ENCODE measurements at places on chromosomes 1 and 21.

- peak; percentile 50 for DNase-seq
Observed at GRCh38 chr21:26405735-26406361, 167.2 kb downstream of the CYYR1 start.

DNA sequence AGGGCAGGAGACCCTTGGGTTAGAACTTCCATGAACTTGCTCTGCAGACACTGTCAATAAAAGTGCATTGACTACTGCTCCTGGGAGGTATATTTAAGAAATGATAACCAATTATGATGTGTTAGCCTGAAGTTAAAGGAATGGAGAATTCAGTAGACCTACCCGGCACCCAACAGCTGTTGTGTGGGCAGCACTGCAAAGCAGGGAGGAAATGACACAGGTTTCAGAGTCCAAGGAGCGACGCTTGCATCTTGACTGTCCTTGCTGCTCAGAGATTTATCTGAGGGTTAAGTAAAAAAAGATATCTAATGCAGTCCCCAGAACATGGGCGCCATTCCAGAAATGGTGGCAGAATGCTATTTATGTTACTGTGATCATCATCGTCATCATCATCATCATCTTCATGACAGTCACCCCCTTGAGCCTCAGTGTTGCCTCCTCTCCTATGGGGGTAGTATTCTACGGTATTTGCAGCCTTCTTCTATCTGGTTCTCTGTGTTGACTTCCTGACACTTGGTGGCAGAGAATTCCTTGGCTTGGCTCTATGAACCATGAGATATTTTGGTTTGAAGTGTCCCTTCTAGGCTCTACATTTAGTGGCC, 225.9 kb downstream of the KAZN start:
- DNase-seq: no peak

- no peak for DNase-seq
Observed at GRCh38 chr1:1938613-1939295, 19.7 kb upstream of the TMEM52 start.

- no peak for DNase-seq
Observed at GRCh38 chr21:31865429-31865970, 7.3 kb upstream of the HUNK start.

- no peak for DNase-seq
Observed at GRCh38 chr1:35762141-35762540, 7.6 kb downstream of the CLSPN start.

DNA sequence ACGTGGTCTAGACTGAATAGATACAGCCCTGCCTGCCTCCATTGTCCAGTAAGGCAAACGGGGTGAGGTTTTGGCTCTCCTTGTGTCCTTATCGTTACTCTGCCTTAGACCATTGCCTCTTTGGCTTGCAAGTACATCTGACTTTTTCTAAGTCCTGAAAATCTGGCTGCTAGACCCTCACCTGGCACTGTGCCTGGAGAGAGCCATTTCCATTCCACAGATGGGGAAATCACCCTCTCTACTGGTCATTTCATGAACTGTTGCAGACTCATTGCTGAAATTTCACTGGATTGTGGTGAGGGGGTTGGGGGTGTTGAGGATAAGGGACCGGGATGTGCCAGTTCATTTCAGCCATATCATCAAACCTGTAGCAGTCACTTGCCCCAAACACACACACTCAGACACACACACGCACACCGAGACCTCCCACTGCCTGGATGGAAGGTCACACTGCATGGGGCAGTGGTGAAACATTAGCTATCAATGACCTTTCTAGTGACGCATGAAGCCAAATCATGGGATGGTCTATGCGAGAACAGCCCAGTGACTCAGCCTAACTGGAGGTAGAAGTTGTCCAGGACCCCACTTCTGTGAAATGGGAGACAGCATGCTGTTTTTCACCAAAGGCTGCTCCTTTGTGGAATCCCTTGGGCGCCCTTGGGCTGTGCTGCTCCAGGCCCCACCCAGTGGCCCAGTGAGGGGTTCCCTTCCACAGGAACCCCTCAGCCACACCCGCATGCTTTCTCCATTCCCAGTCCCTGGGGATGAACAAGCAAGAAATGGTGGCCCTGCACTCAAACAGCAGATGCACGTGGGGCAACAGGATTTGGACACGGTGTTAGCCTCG, 34.9 kb upstream of the VASH2 start:
- DNase-seq: no peak

- no peak for DNase-seq
Observed at GRCh38 chr1:180953291-180954004, 40.8 kb downstream of the KIAA1614 start.

GRCh38 chr1:193210996-193211395, 24.6 kb upstream of the B3GALT2 start:
- no peak for DNase-seq

DNA sequence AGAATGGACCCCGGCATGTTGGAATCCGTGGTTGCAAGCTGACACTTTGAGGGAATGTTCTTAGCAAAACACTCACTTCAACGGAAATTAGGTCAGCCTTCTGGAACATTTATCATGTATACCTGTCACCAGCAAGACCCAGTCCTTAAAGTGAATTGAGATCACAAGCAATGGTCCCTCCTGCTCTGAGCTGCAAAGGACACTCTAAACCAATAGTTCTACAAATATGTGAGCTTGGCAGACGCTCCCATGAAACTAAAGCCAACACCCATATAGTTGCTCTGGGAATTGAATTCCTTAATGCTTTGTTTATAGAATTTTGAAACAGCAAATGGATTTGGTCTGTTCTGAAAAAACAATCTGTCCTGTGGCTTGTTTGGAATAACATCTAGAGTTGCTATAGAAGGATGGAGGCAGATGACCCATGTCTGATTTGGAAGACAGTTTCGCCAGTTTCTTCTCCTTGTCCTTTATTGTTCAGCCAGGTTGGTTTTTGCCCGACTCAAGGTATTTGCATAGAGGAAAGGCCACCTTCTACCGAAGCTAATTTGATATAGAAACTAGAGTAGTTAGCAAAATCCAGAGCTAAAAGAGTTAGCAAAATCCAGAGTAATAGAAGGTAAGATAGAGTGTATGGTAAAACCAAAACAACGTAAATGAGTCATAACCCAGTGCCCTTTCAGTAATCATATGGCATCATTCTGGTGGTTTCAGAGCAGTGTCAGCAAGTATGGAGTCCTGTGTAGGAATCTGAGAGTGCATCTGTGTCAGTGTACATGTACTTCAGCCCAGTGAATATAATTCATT, 236.2 kb downstream of the NFIA start:
- DNase-seq: peak; percentile 48

DNA sequence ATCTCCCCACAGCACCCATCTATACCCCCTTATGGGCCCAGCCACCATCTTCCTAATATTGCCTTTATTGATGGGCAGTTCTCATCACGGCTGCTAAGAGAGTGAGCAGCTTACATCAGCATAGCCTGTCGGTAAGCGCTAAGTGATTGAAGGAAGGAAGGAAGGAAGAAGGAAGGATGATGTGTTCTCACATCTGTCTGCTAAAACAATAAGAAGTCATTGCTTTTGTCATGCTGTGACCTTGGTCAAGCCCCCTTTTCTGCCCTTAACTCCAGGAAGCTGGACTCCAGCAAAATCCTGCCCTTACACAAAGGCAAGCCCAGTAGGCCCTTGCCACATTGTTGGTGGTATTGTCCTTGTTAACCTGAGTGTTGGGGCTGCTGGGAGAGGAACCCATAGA, 165.0 kb downstream of the ETS2 start:
- DNase-seq: no peak

GRCh38 chr1:109838838-109839240, 71.8 kb upstream of the CSF1 start:
- peak; percentile 85 for DNase-seq

- DNase-seq: no peak
Observed at GRCh38 chr21:29238053-29238966, 60.4 kb upstream of the BACH1 start.

- no peak for DNase-seq
Observed at GRCh38 chr1:217048104-217048707, 325.0 kb upstream of the ESRRG start.

GRCh38 chr1:184272175-184272866, 114.5 kb upstream of the C1orf21 start:
- DNase-seq: peak; percentile 23

GRCh38 chr21:42308914-42309752, 6.1 kb downstream of the TFF3 start:
- no peak for DNase-seq

DNA sequence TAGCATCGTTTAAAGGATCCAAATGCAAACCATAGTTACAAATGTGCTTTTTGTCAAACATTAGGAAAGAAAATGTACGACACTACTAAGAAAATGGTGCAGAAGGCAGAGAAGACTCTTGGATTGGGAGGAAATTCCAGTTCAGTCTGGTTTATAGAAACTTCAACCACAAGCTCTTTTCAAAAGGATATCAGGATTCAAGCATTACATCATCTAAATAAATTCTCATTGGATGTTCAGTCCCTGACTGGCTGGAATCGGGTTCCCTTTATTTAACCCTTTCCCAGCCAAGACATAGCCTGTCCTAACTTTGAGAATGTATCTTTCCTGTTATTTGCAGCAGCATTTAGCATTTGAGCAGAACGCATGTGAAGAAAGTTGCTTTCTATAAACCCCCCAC, 184.6 kb downstream of the LMO4 start:
- DNase-seq: peak; percentile 70

DNA sequence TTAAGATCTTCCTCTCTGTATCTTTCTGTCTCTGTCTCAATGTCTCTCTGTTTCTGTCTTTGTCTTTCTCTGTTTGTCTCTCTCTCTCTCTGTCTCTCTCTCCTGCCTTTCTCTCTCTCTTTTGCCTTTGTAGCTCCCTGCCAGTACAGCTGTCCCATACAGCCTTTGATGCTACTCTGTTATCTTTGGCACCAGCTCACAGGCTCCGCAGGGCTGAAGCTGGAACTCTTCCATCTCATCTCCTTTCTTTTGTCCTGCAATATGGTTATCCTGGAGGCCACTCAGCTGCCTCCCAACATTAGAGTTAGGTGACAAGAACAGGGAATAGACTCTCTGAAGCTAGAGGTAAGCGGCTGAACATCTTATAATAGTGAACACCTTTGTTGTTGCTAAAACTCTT, 354.3 kb upstream of the NEGR1 start:
- peak; percentile 12 for DNase-seq

GRCh38 chr1:111110197-111110899, 29.5 kb downstream of the DRAM2 start:
- no peak for DNase-seq

GRCh38 chr1:107076841-107077240, 20.4 kb downstream of the PRMT6 start:
- DNase-seq: peak; percentile 72

DNA sequence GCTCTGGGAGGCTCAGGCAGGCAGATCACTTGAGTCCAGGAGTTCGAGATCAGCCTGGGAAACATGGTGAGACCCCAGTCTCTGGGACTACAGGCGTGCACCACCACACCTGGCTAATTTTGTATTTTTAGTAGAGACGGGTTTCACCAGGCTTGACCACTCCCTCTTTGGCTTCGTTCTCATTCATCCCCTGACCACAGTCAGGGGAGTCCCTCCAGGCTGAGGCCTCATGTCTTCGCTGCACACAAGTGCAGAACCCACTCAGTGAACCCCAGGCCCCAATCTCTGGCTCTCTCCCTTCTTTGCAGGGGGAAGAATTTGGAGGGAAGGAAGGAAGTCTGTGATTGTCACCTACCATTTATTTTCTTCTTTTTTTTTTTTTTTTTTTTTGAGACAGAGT, 9.2 kb upstream of the RPS6KA1 start:
- DNase-seq: no peak

DNA sequence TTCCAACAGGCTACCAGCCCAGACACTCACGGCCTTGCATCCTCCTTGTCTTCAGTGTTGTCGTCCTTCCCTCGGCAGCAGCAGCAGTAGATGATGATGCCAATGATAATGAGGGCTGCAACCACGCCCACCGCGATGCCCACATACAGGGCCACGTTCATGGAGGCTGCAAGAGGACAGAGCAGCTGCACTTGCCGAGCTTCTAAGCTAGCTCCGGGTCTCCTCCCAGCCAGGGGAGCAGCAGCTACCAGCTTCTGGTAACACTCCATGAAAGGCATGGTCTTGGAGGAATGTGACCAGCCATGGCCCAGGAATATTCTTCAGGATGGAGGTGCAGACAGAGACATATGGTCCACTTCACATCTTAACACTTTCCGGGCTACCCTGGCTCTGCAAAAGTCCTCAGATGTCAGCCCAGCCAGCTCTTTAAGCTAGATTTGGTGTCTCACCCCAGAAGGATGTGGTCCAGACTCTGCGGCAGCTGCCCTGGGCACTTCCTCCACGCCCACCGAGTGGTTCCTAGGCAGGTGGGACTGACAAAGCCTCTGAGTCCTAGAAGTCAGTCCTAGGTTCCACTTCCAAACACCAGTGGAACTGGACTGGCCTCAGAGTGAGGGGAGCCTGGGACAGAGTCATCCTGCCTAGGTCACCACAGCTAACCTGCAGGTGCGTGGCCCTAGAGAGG, 35.1 kb downstream of the GPA33 start:
- DNase-seq: no peak

- no peak for DNase-seq
Observed at GRCh38 chr1:236103646-236104218, 38.6 kb upstream of the GPR137B start.

GRCh38 chr1:195804547-195804946, 803.7 kb downstream of the KCNT2 start:
- DNase-seq: no peak

DNA sequence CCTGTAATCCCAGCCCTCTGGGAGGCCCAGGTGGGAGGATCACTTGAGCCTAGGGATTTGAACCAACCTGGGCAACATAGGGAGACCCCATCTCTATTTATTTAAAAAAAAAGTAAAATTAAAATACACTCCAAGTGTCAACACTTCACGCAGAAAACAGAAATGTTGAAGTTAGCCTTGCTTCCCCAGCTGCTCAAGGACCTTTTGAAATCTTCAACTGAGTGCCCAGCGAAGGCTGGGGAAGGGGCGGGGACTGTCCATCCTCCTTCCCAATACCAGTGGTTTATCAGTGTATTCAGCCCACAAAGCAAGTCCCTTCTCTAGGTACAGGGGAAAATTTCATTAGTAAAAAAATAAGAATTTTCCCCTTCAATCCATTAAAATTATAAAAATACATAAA, 2.2 kb upstream of the DNAJC28 start:
- no peak for DNase-seq

DNA sequence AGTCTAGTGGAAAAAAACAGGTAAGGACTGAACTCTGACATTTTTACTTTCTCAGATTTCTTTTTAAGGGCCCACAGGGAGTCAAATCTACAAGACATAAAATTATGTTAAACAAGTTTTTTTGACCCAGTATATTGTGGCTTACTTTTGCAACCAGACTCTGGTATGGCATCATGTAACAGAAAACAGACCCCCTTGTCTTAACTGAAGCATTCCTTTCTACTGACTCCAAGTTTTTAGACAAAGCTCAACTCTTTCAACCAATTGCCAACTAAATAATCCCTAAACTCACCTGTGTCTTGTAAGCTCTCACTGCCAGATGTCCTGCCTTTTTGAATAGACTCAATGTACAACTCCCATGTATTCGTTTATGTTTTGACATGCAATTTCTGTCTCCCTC, 64.3 kb downstream of the FASLG start:
- no peak for DNase-seq
